Karpas-422 (cell line): ENCODE measurements at places on chromosomes 5 and 9.

DNA sequence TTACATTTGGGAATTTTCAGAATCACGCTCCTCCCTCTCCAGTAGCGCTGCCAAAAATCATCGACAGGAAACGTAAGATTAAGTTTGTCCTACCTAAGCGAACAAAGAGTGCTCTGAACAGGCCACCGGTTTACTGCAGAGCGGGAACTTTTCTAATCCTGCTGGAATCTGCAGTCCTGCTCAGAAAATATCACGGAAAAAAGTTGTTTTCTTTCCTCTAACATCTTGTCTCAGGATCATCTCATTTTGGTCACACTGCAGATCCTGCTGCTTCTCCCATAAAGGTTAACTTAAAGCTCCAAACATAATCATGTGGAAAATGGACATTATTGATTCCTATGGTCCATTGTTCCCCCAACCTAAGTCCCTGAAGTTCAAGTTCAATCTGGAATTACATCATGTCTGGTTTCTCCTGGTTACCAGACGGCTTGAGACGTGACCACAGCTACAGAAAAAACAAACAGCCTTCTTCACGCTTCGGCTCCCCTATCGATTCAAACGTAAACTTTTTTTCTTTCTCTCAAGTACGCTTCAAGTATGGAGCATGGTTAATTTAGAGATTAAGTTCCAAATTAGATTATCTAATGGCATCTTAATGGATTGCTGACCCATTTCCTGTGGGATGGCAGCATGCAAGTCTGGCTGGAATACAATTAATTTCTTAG, 217.6 kb downstream of the NFIB start:
- no peak overlapping the region for H3K27ac ChIP-seq
- DNase-seq, result no peak
- H3K36me3 ChIP-seq, result no peaks in the 10 kb centered on the region
- no peaks in the 10 kb centered on the region; the same call in 1 of the 2 replicates for H3K4me1 ChIP-seq

DNA sequence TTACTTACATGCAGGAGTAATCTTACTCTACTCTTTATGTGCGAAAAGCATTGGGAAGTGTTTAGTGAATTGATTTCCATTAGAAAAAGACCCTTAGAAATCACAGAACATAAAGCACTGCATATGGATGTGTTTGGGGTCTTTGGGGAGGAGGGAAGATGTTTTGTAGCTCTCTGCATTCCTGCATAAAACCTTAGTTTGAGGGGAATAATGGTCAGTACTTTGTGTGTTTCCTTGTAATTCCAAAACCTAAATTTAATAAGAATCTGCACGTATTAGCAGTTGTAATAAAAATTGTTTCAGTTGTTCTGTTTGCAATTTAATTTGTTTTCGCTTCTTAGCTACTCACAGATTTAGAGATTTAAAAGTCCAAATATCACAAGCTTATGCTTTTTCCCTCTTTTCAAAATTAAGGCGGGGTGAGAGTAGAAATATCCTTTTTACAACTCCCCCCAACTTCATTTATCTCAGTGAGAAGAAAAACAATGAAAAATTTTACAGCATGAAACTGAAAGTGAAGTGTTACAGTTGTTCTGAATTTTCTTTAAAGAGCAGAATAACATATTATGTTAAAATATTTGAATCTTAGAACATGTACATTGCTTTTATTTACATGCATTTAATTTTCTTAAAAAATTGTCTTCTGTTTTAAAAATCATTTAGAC, 143.8 kb downstream of the SMARCA2 start:
- no peaks in the 10 kb centered on the region for H3K36me3 ChIP-seq
- peak overlapping the region; percentile 95 for H3K27ac ChIP-seq
- no peaks in the 10 kb centered on the region for H3K27me3 ChIP-seq
- peak; percentile 61 for DNase-seq

GRCh38 chr5:158928404-158928803, 171.3 kb downstream of the EBF1 start:
- no peak overlapping the region for H3K4me3 ChIP-seq
- H3K4me1 ChIP-seq, result peaks cover 70% of the 10 kb centered on the region
- peaks cover 26% of the 10 kb centered on the region; the same call in 1 of the 2 replicates for H3K36me3 ChIP-seq
- peak overlapping the region; percentile 25; the same call in 1 of the 2 replicates for H3K27ac ChIP-seq
- no peaks in the 10 kb centered on the region for H3K27me3 ChIP-seq

DNA sequence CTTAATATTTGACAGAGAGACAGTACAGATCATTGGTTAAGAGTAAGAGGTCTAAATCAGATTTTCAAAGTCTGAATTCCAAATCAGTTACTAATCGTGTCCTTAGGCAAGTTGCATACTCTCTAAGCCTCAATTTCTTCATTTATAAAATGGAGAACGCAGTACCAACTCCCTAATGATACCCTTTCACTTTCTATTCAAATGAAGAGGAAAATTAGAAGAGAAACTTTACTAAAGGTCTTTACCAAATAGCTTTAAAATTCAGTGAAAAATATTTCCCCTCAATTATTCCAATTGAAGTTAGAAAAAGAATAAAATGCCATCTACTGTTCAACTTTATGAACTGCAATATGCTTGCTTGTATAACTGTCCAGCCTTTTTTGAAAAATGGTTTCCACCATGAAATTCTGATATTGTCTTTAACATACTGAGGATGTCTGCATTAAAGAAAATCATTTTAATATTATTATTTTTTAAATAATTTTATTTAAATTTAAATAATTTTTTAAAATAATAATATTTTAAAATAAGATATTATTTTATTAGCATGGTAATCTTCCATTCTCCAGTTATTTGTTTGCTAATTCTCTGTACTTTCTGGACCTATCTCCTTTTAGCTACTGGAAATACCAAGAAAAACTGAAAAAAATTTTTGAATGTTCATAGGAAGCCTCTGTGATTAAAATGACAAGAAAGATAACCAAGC, 36.0 kb downstream of the POC5 start:
- H3K4me1 ChIP-seq, result peaks cover 5% of the 10 kb centered on the region
- H3K27me3 ChIP-seq, result no peaks in the 10 kb centered on the region
- peak; percentile 85 for DNase-seq

DNA sequence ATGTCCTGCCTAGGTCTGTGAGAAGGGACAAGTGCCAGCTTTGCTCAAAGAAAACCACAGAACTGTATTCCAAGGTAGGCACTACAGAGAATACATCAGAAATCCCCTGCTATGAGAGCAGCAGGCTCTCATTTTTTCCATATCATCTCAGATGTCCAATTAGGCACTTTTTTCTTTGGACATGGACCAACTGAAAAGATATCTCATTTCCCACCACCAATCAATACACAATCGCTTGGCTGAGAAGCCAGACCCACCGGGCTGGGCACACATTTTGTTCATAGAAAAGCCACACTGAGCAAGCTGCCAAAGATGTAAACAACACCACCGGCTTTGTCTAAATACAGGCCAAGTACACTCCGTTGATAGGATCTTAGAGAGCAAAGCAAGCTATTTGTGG, 25.9 kb downstream of the STOM start:
- H3K4me3 ChIP-seq, result no peak overlapping the region
- peaks cover 6% of the 10 kb centered on the region; the same call in 1 of the 2 replicates for H3K36me3 ChIP-seq
- H3K4me1 ChIP-seq, result no peaks in the 10 kb centered on the region; the same call in 1 of the 2 replicates
- H3K27me3 ChIP-seq, result no peaks in the 10 kb centered on the region
- DNase-seq, result no peak
- H3K27ac ChIP-seq, result no peak overlapping the region

- H3K27ac ChIP-seq, result no peak overlapping the region
- H3K4me1 ChIP-seq, result peaks cover 50% of the 10 kb centered on the region
- no peak overlapping the region for H3K4me3 ChIP-seq
- H3K27me3 ChIP-seq, result no peaks in the 10 kb centered on the region
- no peaks in the 10 kb centered on the region for H3K36me3 ChIP-seq
- DNase-seq, result no peak
These were observed 111.3 kb upstream of the ALDH1B1 start for GRCh38 chr9:38281196-38281595.

DNA sequence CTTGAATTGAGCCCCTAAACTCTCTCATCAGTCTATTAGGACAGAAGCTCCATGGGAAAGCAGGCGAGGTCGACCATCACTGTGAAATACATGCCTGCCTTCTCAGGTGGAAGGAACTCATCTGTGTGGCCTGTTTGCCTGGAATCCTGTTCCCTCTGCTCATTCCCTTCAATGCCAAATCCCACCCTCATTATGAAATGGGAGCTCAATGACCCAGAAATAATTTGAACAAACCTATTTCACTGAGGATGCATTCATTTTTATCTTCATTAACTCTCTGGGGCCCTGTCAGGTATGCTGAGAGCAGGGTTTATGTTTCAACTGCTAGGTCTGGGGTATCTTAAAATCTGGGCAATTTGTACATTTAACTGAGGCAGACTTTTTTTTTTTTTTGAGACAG, 142.2 kb downstream of the MED27 start:
- H3K27ac ChIP-seq, result no peak overlapping the region
- no peaks in the 10 kb centered on the region for H3K36me3 ChIP-seq
- no peaks in the 10 kb centered on the region for H3K27me3 ChIP-seq
- no peak for DNase-seq

DNA sequence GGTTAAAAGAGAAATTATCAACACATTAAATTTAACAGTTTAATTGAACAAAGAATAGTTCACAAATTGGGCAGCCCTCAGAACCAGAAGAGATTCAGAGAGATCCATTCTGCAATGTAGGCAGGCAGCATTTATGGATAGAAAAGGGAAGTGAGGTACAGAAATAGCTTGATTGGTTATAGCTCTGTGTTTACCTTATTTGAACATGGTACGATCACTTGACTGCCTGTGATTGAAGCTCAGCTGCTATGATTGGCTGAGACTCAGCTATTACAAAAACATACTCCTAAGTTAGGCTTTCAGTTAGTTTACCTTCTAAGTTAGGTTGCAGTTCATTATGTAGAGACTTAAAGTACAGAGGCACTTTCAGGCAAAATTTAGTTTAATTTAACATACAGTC, 7.3 kb downstream of the CNTRL start:
- peaks cover 19% of the 10 kb centered on the region for H3K4me1 ChIP-seq
- peak overlapping the region; percentile 40 for H3K27ac ChIP-seq
- H3K4me3 ChIP-seq, result no peak overlapping the region

GRCh38 chr5:168746893-168747640, 167.9 kb upstream of the PANK3 start:
- H3K36me3 ChIP-seq, result no peaks in the 10 kb centered on the region
- no peaks in the 10 kb centered on the region for H3K27me3 ChIP-seq
- H3K4me1 ChIP-seq, result peaks cover 3% of the 10 kb centered on the region; the same call in 1 of the 2 replicates

DNA sequence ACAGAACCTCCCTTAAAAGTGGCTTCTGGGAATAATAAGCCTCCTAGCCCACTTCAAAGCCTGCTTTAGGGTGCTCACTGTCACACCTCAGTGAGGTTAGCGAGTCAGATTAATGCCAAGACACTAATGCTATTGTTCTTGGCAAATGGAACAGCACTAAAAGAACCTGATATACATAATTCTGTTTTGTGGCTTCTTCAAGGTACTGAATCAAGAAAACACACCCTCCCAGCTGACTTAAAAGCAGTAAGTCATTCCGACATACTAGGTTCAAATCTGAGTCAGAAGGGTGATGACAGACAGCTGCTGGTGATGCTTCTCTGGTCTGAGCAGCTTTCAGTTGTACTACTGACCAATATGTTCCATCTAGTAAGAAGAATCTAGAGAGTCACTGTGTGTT, 121.6 kb downstream of the OXCT1 start:
- no peaks in the 10 kb centered on the region for H3K27me3 ChIP-seq
- no peak overlapping the region for H3K27ac ChIP-seq
- peaks cover 34% of the 10 kb centered on the region; the same call in 1 of the 2 replicates for H3K36me3 ChIP-seq
- DNase-seq, result no peak
- no peak overlapping the region for H3K4me3 ChIP-seq
- no peaks in the 10 kb centered on the region for H3K4me1 ChIP-seq

- H3K27ac ChIP-seq, result no peak overlapping the region
- no peak for DNase-seq
- H3K36me3 ChIP-seq, result no peaks in the 10 kb centered on the region
- H3K27me3 ChIP-seq, result no peaks in the 10 kb centered on the region
- no peaks in the 10 kb centered on the region for H3K4me1 ChIP-seq
- no peak overlapping the region for H3K4me3 ChIP-seq
These were observed 75.3 kb upstream of the COL5A1 start for GRCh38 chr9:134566196-134566847.

GRCh38 chr5:16776611-16777251, 159.4 kb downstream of the MYO10 start:
- no peaks in the 10 kb centered on the region for H3K36me3 ChIP-seq
- no peak overlapping the region for H3K4me3 ChIP-seq
- H3K27me3 ChIP-seq, result no peaks in the 10 kb centered on the region

DNA sequence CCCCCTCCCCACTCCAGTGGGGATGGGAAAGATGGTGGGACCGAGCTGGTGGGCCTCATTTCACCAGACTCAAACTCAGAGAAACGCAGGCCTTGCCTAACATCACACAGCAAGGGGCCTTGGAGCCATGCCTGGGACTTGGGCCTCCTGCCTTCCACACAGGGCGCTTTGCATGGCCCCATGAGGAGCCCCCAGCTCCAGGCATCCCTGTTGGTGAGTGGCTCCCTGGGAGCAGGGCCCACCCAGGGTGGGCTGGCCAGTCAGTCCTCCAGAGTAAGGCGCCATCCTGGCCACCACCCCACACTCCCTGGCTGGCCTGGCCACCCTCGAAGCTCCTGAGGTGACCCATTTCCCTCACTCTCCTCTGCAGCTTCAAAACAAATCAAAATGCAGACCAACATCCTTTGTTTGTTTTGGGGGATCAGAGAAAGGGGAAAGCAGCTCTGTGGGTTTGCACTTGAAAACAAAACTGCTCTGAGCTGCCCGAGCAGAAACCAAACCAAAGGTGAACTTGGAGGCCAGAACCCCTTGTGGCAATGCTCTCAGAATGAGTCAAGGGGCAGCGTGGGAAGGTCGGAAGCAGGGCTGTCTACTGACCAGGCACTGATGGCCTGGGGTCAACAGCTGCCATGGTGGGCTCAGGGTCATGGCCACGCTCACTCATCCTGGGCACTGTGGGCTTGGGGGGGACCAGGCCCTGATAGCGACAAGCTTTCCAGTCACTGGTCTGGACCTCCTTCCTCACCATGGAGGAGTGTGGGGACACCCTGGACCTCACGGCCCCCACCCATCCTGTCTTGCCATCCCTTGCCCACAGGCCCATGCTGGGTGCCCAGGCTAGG, 37.0 kb upstream of the VDAC1 start:
- H3K27ac ChIP-seq, result no peak overlapping the region
- no peaks in the 10 kb centered on the region for H3K27me3 ChIP-seq
- H3K4me3 ChIP-seq, result no peak overlapping the region
- DNase-seq, result no peak
- H3K36me3 ChIP-seq, result no peaks in the 10 kb centered on the region
